Cerebellar cortex (tissue), 1 donor: ENCODE measurements at places on chromosomes 5 and 9.

DNA sequence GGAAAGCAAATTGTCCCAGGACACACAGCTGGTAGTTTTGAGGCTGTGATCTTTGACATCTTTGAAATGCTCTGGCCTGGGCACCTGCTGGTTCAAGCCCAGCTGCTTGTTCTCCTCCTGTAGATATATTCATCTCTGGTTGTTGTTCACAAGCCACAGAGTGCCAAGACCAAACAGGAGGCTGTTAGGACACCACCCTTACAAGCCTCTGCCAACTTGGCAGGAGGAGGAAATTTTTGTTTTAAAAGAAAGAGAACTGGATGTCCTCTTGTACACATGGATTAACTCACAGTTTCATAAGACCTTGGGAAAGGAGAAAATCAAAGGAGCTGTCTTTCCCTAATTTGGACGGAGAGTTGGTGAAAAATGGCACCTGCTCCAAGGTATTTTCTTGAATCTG is 8.5 kb upstream of the ZFP62 start:
- no peak for DNase-seq

- DNase-seq: no peak
Observed at GRCh38 chr5:156120777-156121176, 206.2 kb upstream of the SGCD start.

DNA sequence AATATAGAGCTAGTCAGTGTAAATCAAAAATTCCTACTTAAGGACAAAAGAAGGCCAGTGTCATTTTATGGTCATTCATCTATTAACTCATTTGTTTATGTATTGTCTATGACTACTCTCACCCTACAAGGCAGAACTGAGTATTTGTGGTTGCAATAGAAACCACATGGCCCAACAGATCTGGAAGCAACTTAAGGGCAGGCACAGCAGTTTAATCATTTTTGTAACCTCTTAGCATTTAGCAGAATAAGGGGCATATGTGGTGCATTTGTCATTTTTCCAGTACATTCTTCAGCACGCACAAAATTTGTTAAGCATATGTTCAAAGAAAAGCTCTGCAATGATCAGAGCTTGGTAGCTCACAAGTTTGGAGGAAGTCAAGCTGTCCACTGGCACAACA is 1.1 kb downstream of the FKBP15 start:
- no peak for DNase-seq

DNA sequence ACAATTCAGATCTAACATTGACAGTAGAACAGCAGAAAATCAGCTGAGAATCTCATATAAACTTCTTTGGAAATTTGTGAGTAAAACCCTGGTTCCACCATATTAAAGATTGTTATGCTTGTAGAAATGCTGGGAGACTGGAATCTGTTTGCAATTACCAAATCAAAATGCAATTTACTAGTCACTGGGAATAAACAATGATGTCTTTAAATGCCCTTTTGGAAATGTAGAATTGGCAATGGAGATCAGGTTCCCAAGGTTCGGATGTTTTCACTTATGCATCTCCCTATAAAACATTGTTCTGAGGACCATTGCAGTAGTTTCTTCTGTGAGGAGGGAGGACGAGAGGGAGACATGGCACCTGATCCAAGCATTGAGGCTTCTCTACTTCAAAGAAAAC is 384.4 kb downstream of the TMEM167A start:
- DNase-seq: no peak

GRCh38 chr5:52693280-52693679 is 94.4 kb upstream of the ITGA1 start:
- DNase-seq: peak; percentile 9

- DNase-seq: no peak
Observed at GRCh38 chr5:108280960-108281569, 100.8 kb downstream of the FBXL17 start.

DNA sequence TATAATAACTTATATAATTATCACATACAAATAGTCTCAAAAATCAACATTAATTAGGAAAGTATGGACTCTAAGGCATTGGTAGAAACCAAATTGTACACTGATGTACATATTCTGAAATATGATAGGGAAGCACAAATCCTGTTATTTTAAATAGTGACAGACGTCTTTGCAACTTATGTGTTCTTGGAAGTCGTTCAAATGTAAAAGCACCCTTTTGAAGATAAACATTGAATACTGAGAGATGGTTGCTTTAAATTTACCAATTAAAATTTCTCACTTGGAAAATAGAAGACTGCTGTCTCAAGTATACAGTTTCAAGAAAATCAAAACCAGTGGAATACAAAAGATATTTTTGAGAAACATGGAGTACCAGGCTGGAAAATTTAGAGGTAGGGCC is 457.4 kb upstream of the NUDT12 start:
- no peak for DNase-seq

GRCh38 chr5:125798307-125798706 is 624.9 kb upstream of the GRAMD2B start:
- no peak for DNase-seq

DNA sequence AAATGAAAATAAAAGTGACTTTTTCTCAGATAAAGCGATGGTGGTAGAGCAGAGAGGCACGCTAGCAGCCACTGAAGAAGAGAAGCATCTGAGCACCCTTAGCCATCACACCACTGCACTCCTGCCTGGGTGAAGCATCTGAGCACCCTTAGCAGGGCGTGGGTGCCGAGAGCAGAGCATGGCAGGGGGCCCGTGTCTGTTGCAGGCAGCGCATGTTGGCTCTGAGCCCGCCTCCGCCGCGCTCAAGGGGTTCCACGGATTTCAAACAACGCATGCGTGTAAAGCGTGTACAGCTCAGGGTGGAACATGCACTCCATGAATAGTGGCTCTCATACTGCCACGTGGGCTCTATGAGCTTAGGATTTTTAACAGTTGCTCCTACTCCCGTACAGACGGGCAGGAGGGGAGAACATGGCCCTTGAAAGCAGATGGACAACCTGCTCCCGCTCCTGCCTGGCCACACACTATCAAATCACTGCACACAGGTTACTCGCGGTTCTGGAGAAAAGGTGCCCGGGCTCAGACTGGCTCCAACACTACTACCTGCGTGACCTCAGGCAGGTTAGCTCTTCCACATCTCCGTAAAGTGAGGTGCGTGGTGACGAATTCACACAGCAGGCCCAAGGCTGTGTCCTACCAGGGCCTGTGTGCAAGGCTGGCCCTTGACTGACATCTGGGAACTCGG is 12.1 kb downstream of the LRRC14B start:
- no peak for DNase-seq

DNA sequence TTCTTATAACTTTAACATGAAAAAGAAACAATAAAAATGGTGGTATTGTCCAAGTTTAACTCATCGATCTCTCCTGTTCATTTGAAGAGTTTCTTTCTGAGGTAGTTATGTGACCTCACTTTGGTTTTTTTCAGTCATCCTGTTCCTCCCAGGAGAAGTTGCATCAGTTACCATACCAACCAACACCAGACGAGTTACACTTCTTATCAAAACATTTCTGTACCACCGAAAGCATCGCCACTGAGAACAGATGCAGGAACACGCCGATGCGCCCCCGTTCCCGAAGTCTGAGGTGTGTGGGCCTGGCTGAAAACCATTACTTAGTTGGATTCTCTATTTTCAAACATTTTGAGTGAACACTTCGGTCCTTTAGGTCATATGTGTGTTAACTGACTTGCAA is 96.3 kb downstream of the CD180 start:
- DNase-seq: no peak

- DNase-seq: no peak
Observed at GRCh38 chr9:120378680-120379079, 201.3 kb downstream of the CDK5RAP2 start.

DNA sequence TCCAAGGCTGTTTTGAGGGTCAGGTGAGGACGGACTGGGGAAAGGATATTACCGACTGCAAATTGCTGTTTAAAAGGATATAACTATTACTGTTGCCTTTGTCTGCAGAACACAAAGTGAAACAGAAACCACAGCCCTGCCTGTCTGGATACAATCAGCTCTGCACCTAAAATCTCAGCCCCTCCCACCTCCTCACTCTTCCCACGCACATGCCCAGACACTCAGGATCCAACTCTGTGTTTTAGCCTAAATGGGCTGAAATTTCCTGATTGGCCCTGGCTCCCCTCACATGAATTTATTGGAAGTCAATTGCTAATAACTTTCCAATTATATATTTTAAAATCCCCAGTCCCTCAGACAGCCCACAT is 176.3 kb upstream of the PPP1R26 start:
- no peak for DNase-seq

- no peak for DNase-seq
Observed at GRCh38 chr5:177444106-177445051, 2.2 kb upstream of the PRR7 start.
